Glomerular endothelial cell (primary cell): ENCODE measurements at places on chromosomes 11 and 22. TPM values are rescaled to one million over a fixed set of nuclear protein-coding genes. Genes with fewer than 3 reads are reported as not detected.

GRCh38 chr11:123083623-123084029, 21.7 kb upstream of the HSPA8 start:
- peak; percentile 98 for DNase-seq

GRCh38 chr11:125901872-125902271, 1.1 kb downstream of the PUS3 start:
- DNase-seq = no peak

DNA sequence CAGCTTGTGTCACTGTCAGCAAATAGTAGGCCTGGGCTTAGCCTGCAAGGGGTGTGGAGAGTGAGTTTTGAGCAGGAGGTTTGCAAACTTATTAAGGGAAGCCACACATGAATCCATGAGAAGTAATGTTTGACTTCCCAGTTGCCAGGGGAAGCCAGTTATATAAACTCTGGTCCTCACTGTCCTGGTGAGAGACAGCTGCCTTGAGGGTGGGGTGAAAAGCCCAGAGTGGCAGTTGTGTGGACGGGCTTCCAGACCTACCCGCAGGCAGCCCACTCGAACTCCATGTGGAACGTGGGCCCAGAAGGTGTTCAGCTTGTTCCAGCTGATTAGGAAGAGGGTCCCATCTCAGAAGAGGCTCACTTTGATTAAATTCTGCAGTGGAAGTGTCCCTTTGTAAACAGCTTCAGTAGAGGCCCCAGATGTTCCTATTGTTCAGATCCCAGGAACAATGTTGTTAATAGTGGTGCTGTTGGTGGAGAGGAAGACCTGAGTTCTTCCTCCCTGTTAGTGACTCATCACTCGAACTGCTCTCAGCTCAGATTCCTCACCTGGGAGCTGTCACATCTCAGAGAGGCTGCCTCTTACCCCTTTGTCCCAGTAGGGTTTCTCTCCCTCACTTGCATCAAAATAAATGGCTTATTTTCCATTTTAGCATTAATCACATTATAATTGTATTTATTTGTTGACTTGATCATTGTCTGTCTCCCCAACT, 63.4 kb downstream of the GRAMD1B start:
- no peak for DNase-seq

DNA sequence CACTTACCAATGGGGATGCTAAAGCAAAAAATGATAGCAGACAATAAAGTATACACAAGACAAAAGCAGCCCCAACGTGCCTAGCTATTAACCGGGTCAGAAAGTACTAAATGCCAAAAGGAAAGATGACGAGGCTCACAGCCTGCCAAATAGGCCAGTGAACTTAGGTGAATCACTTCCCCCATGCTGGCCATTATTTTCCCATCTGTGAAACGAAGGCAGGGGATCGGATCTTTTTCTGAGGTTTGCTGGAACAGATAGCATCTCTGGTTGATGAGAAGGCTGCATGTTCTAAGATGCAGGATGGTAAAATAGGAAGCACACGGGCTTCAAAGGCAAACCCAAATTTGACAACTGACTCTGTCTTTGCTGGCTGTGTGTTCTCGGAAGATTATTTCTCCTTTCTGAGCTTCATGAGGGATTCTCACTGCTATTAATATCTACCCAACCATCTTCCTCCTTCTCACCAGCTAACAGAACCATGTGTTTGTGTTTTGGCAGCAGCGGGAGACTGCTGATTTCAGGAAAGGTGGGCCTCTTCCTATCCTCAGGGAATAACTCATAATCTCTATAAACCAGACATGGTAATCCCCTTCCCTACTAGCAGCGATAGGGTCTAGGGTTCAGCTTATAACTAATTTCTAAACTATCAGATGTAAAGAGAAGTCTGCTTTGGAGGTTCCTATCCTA, 390.7 kb downstream of the LARGE1 start:
- DNase-seq = no peak

- DNase-seq = no peak
Measured at GRCh38 chr22:32752816-32753520, 48.5 kb upstream of the TIMP3 start.

DNA sequence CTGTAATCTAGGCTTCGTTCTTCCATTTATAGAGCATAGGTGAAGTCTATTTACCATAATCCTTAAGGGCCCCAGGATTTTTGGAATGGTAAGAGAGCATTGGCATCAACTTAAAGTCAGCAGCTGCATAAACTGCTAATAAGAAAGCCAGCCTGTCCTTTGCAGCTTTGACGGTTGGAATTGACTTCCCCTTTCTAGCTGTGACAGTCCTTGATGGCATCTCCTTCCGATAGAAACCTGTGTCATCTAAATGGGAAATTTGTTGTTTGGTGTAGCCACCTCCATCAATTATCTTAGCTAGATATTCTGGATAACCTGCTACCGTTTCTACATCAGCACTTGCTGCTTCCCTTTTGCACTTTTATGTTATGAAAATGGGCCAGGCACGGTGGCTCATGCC, 58.0 kb upstream of the GLYATL1B start:
- no peak for DNase-seq

The LINC01488 gene
- not detected in 2 replicates for total RNA-seq

DNA sequence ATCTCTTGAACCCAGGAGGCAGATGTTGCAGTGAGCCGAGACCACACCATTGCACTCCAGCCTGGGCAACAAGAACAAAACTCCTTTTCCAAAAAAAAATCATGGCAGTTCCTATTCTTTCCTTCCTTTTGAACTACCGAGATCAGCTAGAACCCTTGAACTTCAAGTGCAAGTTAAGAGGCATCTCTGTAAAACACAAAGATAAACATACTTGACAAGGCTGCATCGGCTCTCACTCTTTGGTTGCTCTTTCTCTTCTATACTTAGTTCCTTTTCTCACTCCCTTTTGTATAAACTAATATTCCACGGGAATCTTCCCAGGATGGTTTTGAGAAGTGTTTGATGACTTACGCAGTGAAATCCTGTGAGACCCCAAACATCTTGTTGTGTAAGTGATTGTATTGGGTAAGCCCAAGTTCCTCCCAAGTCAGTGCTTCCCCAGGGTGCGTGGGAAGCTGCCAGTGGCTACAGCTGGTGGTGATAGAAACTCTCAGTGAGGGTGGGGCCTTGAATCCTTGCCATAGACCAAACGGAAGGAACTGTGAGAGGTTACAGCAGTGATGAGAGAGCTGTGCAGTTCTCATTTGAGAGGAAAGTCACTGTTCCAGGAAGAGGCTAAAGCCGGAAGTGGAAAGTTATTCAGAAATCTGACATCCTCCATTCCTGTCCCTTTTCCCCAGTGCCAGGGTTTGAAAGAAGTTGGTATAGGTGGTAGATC, 24.1 kb upstream of the CDC42EP2 start:
- no peak for DNase-seq

The TRIM29 gene
- total RNA-seq = not detected in 2 replicates

The OR8G5 gene
- total RNA-seq = not detected in 2 replicates

GRCh38 chr11:23540101-23540561, 679.9 kb upstream of the CCDC179 start:
- peak; percentile 10 for DNase-seq

GRCh38 chr11:118238929-118239328, 13.2 kb downstream of the MPZL3 start:
- DNase-seq = no peak

GRCh38 chr11:43316451-43316850, 4.7 kb downstream of the API5 start:
- no peak for DNase-seq

The GLYAT gene
- not detected in 2 replicates for total RNA-seq
